Stimulated activated CD8-positive, alpha-beta memory T cell treated with anti-CD3 and anti-CD28 coated beads, Interleukin-4, amount 100 ng/mL, for 1 hour (primary cell): ENCODE measurements at places on chromosomes 5 and 9.

- no peak for DNase-seq
Measured at GRCh38 chr9:122949696-122950095, 8.9 kb downstream of the RABGAP1 start.

- no peak for DNase-seq
Measured at GRCh38 chr9:77841739-77842386, 189.7 kb downstream of the GNAQ start.

- DNase-seq = no peak
Measured at GRCh38 chr5:116455061-116455460, 119.6 kb downstream of the SEMA6A start.

- DNase-seq = no peak
Measured at GRCh38 chr5:79829260-79829659, 139.6 kb downstream of the CMYA5 start.

DNA sequence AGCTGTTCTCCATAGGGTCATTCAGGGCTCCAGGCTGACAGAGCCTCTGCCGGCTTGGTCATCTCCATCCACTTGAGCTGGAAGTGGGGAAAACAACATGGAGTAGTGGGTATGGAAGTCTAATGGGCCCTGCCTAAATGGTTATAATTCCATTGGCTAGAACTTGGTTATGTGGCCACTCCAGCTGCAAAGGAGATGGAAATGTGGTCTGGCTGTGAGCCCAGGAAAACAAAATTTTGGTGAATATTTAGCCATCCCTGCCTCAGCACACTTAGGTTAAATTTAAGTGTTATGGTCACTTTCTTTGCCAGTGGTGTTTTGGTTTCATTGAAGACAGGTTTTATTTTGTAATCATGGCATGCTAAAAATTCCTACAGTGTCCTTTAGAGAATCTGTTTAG, 112.3 kb downstream of the SMARCA2 start:
- DNase-seq = no peak

DNA sequence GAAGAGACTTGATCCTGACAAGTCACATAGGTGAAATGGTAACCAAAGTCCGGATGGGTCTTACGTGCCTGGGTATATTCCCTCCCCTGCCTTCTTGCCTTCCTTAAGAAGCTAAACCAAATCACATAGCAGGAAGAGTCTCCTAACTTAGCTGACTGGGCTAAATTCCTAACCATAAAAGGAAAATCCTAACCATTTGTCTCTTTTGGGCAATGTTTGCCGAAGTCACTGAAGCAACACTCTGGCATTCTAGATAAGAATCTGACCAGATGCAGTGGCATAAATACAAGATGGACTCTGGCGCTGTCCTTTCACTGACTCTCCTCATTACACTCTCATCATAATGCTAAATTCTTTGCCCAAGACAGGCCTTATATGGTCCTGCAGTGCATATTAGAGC, 625.5 kb upstream of the RORB start:
- DNase-seq = no peak

GRCh38 chr9:90343991-90344390, 298.6 kb downstream of the DIRAS2 start:
- DNase-seq = no peak

- DNase-seq = no peak
Measured at GRCh38 chr9:134994926-134995791, 77.4 kb upstream of the FCN1 start.

DNA sequence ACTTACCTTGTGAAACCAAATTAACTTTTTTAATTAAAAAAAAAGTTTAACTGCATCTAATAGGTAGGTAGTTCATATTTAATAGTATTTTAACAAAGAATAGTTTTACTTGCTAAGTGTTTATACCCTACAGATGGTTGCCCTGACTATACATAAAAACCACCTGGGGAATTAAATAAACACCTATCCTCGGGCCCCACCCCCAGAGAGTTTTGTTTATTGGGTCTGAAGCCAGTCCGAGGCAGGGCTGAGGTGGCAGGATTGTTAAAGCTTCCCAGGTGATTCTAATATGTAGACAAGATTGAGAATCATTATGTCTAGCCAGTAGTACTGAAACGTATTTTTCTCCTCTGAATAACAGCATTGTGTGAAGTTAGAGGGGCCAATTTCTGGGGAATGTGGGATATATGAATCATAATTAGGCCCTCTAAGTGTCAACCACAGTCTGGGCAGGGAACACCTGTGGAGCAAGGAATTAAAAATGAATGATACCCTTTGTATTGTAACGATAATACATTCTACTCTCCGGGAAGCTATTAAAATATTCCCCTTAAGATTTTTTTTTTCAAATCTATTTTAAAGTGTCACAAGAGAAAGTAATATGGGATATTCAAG, 5.6 kb upstream of the PAM start:
- DNase-seq = no peak

GRCh38 chr5:34487159-34487879, 168.8 kb upstream of the RAI14 start:
- DNase-seq = no peak

GRCh38 chr5:170221327-170221741, 11.5 kb upstream of the C5orf58 start:
- DNase-seq = no peak

DNA sequence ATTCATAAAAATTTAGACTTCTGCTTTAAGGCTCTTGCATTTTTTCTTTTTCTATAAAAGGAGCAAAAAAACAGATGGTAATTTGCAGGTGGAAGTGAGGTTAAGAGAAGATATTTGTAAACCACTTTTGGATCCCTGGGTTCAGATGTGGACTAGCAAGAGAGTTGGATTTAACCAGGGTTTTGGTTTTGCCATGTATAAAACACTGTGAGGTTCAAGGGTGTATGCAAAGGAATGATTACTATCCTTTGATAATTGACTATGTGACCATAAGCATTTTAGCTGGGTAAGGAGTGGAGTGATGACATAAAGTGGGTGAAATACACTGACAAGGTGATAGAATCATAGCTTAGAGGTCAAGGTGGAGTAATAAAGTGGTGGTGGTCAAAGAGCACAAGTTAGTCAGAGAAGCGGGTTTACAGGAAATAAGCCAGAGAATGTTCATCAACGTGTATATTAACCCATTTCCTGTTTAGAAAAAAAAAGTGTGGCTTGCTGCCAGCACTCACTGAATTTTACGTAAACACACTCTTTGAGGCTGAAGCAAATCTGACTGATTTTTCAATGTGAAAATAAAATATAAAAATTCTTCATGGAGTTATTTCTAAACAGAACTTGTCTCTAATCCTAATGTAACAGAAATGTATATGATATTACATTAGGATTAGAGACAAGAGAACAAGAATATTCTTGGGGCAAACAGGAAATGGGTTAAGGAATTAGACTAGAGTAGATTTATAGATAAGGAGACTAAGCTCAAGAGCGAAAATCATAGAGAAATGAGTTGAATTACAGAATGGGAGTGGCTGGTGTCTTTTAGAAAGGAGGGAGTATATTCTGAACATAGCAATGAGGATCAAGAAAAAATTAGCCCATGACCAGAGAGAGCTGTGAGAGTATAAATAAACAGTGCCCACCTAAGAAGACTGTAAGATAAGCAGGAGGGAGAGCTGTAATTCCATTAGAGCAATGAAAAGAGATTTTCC, 74.5 kb downstream of the CDKN2A start:
- DNase-seq = no peak

DNA sequence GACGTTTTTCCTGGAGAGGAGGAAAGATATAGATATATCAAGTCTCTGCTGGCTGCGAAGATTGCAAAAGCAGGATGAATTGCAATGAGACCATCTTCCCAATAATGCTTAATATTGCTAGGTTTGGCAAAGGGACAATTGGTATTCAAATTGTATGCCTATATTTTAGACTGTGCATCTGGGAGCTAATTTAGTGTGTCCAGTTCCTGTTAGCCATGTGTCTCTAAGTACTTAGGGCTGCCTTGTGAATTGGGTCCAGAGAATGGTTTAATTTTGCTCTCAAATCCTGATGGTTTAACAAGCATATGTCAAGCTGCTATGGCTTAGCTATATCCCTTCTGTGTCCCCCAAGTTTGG, 97.6 kb upstream of the ZNF366 start:
- DNase-seq = no peak

- DNase-seq = no peak
Measured at GRCh38 chr5:14748180-14748900, 83.8 kb downstream of the OTULIN start.
